ENCODE measurements at places on chromosomes 7 and 10.
A peak's percentile ranks its signal among the peaks of the same experiment; 100 is the strongest.

DNA sequence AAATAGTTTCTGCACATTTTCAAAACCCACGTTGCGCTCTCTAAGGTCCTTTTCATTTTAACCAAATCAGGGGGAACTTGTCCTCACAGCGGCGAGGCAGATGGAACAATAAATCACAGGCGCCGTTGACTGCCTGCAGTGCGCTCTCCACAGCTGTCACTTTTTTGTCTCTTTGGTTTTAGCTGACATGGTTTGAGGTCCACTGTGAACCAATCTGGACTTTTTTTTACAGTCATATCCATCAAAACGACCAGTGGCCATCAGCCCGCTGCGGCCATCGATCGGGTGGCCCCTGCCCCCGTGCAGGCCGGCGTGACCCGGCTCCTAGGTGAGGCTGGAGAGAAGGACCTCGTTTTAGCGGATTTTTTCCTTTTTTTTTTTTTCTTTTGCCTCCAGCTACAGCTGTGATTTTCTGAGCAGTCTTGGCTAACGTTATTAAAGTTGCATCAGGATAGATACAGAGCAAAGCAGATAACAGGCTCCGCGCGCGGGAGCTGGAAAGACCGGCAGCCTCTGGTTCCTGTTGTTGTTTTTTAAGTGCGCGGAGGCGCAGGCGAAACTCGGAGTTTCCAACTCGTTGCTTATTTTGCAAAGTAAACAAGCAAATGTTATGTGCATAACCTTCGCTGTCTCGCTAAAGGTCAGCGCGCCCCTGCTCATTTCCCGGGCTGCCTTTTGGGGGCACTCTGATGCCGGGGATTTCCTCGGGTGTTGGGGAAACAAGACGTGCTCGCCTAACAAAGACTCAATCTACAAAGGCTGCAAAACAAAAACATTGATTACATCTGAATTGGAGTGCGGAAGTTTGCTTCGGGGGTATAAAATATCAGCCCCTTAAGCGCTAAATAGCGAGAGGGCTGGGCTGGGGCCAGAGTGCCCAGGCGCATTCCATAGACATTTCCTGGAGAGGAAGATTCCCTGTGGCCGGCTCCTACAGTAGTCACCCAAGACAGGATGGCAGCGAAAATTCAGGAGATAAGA, 414.8 kb upstream of the MKI67 start:
- H3K4me1 ChIP-seq: no peaks in the 10 kb centered on the region
- H3K36me3 ChIP-seq: no peaks in the 10 kb centered on the region
- H3K27me3 ChIP-seq: peaks cover 10% of the 10 kb centered on the region
- H3K4me3 ChIP-seq: no peak overlapping the region
- no peak overlapping the region for H3K27ac ChIP-seq

- peaks cover 4% of the 10 kb centered on the region for H3K36me3 ChIP-seq
- no peak overlapping the region for H3K27ac ChIP-seq
- no peak for DNase-seq
- peaks cover 37% of the 10 kb centered on the region for H3K27me3 ChIP-seq
These were observed 73.5 kb upstream of the PDSS1 start for GRCh38 chr10:26624006-26624405.

- H3K27ac ChIP-seq: no peak overlapping the region
- peaks cover 40% of the 10 kb centered on the region for H3K27me3 ChIP-seq
- H3K4me3 ChIP-seq: no peak overlapping the region
- H3K4me1 ChIP-seq: peaks cover 30% of the 10 kb centered on the region
- no peak for DNase-seq
- peaks cover 4% of the 10 kb centered on the region for H3K36me3 ChIP-seq
These were observed 121.0 kb downstream of the KCNMA1 start for GRCh38 chr10:77516575-77516974.

- no peaks in the 10 kb centered on the region for H3K36me3 ChIP-seq
- H3K4me1 ChIP-seq: no peaks in the 10 kb centered on the region
- H3K27me3 ChIP-seq: peaks cover 84% of the 10 kb centered on the region
- DNase-seq: no peak
- no peak overlapping the region for H3K4me3 ChIP-seq
- H3K27ac ChIP-seq: no peak overlapping the region
These were observed 24.6 kb upstream of the INMT start for GRCh38 chr7:30727061-30727945.

DNA sequence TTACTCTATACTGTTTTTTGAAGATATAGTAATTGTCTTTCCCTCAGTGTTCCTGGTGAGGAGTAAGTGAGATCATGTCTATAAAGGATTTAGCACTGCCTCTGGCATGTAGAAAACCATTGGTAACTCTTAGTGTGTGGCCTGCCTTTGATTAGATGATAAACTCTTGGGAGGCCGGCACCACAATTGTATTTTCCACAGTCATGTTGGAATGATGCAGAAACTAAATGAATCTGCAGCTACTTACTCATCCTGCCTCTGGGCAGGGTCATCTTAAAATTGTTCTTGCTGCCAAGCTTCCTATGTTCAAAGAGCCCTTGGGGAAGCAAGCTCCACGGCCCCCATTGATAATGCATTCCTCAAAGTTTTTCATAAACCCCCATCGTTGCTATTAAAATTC, 204.6 kb downstream of the ANKRD7 start:
- no peaks in the 10 kb centered on the region for H3K4me1 ChIP-seq
- no peak overlapping the region for H3K4me3 ChIP-seq
- no peak for DNase-seq
- H3K36me3 ChIP-seq: peaks cover 5% of the 10 kb centered on the region
- no peak overlapping the region for H3K27ac ChIP-seq

DNA sequence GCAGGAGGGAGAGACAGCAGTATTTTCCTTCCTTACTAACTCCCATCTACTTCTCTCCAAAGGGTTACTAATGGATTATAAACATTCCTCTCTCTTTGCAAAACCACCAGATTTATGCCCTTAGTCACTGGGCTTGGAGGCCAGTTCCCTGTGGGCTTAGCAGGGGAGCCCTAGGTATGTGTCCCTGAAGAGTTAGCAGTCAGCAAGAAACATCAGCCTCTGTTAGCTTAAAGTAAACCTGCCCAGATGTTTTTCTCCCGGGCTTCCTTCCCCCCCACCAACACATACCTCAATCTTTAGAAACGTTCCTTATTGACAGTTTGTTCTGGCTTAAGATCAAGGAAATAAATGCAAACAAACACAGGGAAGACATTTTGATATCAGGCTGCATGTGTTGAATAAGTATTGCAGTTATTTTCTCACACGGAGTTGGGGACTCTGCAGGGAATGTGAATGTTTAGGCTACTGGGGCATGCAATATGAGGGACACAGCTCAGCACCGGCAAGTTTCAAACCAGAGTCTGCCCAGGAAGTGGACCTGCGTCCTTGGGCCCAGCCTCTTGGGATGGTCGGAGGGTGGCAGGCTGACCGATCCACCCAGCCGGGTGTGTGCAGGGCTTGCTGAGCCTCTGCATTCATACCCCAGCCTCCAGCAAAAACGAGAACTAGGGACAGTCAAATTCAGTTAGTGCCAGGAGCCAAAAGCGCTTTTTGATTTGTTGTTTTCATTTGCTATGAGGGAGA, 252.0 kb upstream of the GRB10 start:
- H3K27ac ChIP-seq: no peak overlapping the region
- no peaks in the 10 kb centered on the region for H3K27me3 ChIP-seq

DNA sequence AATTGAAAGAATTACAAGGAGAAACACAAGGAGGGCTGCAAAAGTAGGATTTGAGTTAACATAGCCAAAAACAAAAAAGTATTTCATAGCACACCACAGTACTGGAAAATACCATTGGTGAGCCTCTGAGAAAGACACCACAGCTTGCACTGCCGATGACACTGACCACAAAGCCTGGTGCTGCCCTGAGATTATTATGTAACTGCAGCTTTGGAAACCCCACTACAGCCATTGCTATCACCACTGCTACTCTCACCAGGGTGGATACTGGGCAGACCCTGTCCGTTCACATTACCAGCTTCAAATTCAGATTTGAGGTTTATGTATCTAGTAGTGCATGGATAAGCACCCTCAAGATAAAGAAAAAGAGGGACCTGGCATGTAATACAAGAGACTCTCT, 1246.7 kb upstream of the SORCS1 start:
- H3K27ac ChIP-seq: no peak overlapping the region
- H3K4me3 ChIP-seq: no peak overlapping the region
- no peak for DNase-seq
- no peaks in the 10 kb centered on the region for H3K4me1 ChIP-seq
- H3K27me3 ChIP-seq: no peaks in the 10 kb centered on the region
- no peaks in the 10 kb centered on the region for H3K36me3 ChIP-seq

- H3K27ac ChIP-seq: no peak overlapping the region
- peaks cover 97% of the 10 kb centered on the region for H3K27me3 ChIP-seq
- no peaks in the 10 kb centered on the region for H3K36me3 ChIP-seq
- DNase-seq: no peak
- no peak overlapping the region for H3K4me3 ChIP-seq
These were observed 25.9 kb upstream of the C10orf71 start for GRCh38 chr10:49273082-49273465.

- DNase-seq: no peak
- peaks cover 90% of the 10 kb centered on the region for H3K27me3 ChIP-seq
- H3K4me1 ChIP-seq: peaks cover under 1% of the 10 kb centered on the region
- H3K27ac ChIP-seq: no peak overlapping the region
These were observed 78.4 kb upstream of the UNC5B start for GRCh38 chr10:71133710-71134686.

GRCh38 chr7:2633538-2634266, 1.9 kb downstream of the TTYH3 start:
- H3K4me3 ChIP-seq: peak overlapping the region; percentile 99
- H3K4me1 ChIP-seq: peaks cover 36% of the 10 kb centered on the region
- peak overlapping the region; percentile 86 for H3K27ac ChIP-seq

GRCh38 chr10:106795619-106796018, 368.9 kb downstream of the SORCS1 start:
- no peak overlapping the region for H3K4me3 ChIP-seq
- H3K27ac ChIP-seq: no peak overlapping the region
- no peaks in the 10 kb centered on the region for H3K27me3 ChIP-seq
- no peaks in the 10 kb centered on the region for H3K4me1 ChIP-seq

DNA sequence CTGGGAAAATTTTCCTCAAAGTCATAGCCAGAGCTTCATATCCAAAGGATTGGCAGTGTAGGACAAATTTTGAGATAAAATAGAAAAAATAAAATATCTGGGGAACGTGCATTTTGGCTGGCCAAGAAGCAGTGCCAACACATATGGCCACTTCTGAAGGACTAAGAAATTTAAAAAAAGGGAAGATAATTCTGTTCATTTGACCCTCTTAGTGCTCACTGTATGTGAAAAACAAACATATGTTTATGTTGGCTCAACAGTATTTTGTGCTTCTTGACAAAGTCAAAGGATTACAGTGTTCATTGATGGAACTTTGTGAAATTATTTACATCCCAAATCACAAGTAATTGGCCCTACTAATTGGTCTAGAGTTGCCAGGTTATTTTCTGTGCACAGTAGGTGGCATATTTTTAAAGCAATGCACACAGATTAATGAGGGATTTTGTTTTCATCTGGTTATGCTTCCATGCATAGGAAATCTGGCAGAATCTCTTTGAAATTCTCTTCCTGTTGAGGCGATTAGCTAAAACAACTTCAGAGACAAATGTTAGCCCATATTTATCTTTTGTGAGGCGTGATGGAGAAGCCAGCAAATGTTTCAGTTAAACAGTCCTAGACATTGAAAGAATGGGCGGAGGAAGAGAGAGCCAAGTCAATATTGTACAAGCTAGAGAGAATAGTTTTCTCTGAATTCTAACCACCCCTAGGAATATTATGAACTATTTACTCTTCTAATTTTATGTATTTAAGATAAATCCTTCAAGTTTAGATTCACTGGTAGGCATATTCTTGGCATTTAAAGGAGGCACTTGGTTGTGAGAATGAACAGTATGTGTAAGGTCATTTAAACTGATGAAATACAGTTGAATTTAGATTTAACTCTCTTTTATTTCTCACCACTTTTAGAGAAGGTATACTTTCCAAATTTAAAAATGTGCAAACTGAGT, 237.7 kb upstream of the MBL2 start:
- H3K4me3 ChIP-seq: no peak overlapping the region
- DNase-seq: no peak

DNA sequence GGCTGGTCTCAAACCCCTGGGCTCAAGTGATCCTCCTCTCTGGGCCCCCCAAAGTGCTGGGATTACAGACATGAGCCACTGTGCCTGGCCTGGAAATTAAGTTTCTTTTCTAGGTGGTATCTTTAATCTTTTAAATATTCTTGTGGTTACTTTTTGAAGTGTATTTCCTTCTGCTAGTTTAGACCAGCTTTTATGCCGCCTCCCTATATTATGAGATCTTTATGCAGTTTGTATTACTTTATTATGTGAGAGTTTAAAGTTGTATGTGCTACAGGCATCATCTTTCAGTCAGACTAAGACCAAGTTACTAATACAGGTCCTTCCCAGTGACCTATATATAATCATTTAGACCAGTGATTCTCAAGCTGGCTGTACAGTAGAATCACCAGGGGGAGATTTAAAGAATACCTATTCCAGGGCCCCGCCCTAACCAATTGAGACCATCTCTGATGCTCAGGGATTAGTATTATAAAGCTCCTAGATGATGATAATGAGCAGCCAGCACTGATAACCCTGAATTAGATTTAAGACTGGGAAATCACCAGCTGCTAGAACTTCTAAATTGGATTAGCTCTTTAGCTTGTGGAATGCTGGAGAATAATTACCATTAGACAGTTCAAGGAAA, 11.3 kb downstream of the INPP5F start:
- no peaks in the 10 kb centered on the region for H3K36me3 ChIP-seq
- DNase-seq: no peak
- H3K4me3 ChIP-seq: no peak overlapping the region
- H3K4me1 ChIP-seq: peaks cover 28% of the 10 kb centered on the region
- peak overlapping the region; percentile 86 for H3K27ac ChIP-seq

DNA sequence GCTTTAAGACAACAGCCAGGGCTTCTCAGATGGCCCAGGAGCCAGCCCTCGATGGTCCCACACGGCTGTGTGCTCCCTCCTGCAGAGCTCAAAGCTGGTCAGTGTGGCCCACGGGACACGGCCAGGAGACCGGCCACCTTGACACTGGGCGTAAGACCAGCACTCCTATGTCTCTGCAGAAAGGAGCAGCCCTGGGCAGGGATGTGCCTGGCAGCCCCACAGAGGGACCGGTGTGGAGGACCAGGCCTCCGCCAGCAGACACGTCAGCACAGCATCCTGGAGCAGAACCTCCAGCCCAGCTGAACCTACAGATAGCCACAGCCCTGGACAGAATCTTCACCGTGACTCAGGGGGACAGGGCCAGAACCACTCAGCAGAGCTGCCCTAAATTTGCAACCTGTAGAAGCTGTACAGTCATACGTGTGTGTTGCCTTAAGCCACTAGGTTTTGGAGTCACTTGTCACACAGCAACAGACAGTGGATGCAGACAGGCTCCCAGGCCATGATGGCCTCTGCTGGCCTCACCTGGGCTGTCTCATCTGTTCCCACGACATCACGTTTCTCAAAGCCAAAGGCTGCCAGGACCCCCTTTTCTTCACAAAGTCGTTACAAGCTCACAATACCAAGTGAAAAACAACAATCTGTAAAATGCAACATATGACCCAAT, 132.4 kb downstream of the DIP2C start:
- H3K4me1 ChIP-seq: peaks cover 34% of the 10 kb centered on the region
- H3K4me3 ChIP-seq: no peak overlapping the region
- H3K36me3 ChIP-seq: no peaks in the 10 kb centered on the region

DNA sequence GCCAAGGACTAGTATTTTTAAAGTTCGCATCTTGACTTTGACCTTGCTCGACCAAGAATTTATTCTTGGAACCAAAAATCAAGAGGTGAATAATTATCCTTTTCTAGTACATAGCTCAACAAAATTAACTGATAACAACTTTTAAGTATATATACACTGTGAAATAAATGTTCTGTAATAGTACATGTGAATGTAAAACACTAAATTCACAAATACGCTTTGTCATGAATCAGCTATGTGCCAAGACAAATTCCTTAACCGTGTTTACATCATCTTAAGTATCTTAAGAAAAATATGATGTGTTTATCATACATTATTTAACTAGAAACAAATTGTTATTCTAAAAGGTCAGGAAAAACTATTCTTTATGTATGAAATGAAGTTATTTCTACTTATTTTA, 83.3 kb downstream of the CUL2 start:
- no peak for DNase-seq
- H3K4me1 ChIP-seq: no peaks in the 10 kb centered on the region
- H3K36me3 ChIP-seq: peaks cover 5% of the 10 kb centered on the region
- H3K27me3 ChIP-seq: no peaks in the 10 kb centered on the region
- H3K27ac ChIP-seq: no peak overlapping the region
